ENCODE measurements at places on chromosomes 2 and 18.
A peak's percentile ranks its signal among the peaks of the same experiment; 100 is the strongest.

DNA sequence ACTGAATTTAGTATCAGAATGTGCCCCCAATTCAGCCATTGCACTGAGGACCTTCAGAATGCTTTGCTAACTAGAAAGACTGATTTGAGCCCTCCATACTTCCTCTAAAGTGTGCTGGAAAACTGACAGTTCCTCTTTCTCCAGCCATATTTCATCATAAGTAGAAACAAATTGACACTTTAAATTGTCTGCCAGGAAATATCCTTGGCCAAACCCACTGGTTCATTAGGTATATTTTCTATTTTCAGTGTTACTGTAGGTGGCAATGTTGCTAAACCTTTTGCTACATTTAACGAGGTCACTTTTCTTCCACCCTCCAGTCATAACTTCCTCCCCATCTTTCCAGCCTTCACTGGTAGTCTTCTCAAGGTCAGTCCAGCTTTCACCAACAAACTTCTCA is 21.5 kb downstream of the SP5 start:
- DNase-seq: no peak
- no peaks in the 10 kb centered on the region for H3K36me3 ChIP-seq
- peaks cover 23% of the 10 kb centered on the region for H3K4me1 ChIP-seq
- H3K4me3 ChIP-seq: no peak overlapping the region
- no peak overlapping the region for H3K27ac ChIP-seq

DNA sequence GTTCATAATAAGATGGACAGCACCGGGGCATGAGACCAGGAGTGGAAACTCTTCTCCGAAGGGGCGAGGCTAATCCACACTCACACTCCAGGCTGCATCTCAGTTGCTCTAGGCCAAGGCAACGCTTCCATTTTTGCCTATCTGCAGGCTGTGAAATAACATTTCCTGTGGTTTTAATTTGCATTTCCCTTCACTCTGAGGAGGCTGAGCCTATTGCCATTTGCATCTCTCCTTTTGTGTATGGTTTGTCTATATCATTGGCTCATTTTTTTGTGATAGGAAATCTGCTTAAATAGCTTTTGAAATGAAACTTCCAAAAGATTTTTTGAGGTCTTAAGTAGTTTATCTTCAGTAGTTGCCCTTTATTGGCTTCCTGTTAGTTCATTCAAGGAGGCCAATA is 57.6 kb downstream of the TPGS2 start:
- no peak for DNase-seq
- no peak overlapping the region for H3K4me3 ChIP-seq
- H3K36me3 ChIP-seq: no peaks in the 10 kb centered on the region
- H3K27ac ChIP-seq: no peak overlapping the region

DNA sequence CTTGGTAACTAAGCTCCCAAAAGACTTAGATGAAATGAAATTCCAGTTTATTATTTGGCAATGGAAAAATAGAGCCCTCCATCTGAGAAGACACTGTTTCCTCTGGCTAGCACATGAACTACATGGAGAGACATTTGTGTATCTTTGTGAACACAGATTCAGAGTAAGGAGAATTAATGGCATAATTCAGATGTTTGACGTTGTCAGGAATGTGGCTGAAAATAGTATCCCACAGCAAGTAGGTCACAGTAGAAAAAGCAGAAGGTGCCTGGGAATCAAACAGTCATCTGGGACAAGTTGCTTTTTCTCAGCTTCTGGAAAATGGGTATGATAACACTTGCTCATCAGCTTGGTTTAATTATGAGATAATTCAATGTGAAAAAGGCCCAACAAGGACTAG is 288.6 kb downstream of the PTPRM start:
- DNase-seq: no peak
- H3K4me1 ChIP-seq: peaks cover 26% of the 10 kb centered on the region
- H3K4me3 ChIP-seq: no peak overlapping the region
- no peaks in the 10 kb centered on the region for H3K36me3 ChIP-seq

DNA sequence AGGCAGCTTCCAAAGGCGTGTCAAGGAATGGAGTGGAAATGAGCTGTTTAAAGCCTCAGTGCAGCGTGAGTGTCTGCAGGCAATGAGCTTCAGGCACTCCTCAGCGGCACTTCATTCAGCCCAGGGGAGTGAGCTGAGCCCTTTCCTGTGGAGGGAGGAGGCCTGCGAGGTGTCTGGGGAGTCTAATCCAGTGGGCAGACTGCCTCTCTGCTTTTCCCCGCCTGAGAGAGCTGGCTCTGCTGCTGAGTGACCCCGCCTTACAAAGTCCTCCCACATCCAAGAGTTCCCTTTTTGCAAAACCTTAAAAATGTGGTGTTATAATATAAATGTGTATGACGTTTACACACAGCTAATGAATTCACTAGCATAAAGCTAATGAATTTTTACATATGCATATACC is 7.0 kb upstream of the LDLRAD4 start:
- H3K36me3 ChIP-seq: no peaks in the 10 kb centered on the region
- DNase-seq: no peak
- no peaks in the 10 kb centered on the region for H3K4me1 ChIP-seq

DNA sequence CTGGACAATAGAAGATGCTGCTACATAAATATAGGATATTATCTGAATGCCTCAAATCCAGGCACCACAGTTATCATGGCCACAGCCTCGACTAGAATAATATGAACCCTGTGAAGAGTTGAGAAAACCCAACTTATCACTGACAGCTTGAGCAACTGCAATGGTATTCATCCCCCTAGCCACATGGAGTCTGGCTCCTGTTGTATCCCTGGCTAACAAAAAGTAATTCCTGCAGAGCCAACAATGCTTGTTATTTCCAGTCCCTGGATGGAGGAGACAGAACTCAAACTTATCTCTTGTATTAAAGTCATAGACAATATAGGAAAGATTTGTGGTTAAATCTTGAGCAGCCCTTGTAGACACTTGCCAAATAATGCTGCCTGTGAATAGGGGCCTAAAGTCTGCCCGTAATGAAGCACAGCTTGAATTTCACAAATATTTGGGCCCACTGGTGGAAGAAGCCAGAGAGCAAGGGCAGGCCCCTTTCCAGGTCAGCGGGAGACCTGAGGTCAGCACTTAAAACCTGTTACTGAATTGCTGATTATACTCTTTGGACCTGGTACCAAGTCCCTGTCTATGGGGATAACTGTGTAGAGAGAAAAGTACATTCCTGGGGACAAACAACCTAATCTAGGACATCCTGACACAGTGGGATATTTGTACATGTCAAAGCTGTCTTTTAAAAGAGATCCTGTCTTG is 28.4 kb upstream of the SUCLG1 start:
- no peaks in the 10 kb centered on the region for H3K36me3 ChIP-seq
- DNase-seq: no peak
- H3K4me3 ChIP-seq: no peak overlapping the region
- peaks cover 24% of the 10 kb centered on the region for H3K4me1 ChIP-seq

- no peak overlapping the region for H3K27ac ChIP-seq
- H3K4me1 ChIP-seq: peaks cover 53% of the 10 kb centered on the region
- no peak overlapping the region for H3K4me3 ChIP-seq
- no peak for DNase-seq
Measured at GRCh38 chr2:209642146-209642820, 129.3 kb upstream of the UNC80 start.

DNA sequence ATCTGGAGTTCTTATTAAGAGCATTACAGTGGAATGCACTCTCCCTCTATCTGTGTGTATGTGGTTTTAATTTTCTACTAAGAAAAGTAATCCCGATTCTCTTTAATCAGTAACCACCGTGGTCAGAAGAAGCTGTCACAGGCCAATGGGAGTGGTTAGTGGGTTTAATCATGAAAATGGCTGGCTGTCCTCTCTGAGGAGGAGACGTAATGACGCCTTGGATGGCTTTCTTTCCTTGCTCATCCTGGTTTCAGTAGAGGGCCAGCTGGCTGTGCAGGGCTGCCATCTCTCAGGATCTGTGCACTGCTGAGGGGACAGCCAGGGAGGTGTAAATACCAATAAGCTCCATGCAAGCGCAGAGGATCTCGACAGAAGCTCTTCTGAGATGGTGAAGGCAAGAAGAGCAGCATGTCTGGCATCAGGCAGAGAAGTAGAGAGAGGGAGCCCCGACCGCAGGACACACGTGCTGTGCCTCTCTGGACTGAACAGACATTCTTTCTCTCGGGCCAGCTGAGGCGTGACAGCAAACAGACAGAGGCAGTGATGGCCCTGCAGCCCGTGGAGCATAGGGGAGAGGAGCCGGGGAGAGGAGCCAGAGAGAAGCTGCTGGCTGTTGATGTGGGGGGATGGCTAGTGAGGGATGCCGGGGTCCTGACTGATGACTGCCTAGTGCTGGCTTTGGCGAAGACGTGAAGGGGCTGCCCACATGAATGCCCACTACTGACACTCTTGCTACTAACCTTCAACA is 65.1 kb upstream of the DAPL1 start:
- H3K4me1 ChIP-seq: peaks cover 16% of the 10 kb centered on the region
- no peak overlapping the region for H3K4me3 ChIP-seq
- DNase-seq: no peak
- H3K36me3 ChIP-seq: no peaks in the 10 kb centered on the region

DNA sequence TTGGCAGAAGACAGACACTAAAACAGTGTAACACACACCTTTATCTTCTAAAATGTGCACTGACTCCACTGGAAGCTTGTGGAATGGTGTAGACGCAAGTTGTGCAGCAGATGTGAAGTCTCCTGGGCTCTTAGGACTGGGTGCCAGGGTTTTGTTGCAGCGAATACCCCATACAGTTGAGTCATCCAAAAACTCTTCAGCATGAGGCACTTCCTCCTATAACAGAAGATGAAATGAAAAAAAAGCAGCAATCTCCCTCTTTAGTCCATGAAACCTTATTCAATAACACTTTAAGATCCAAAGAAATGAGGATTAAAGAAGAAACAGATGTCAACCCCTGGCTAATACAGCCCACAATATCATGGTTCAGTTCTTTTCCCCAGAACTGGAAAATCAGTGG is 22.2 kb downstream of the BUB1 start:
- no peaks in the 10 kb centered on the region for H3K27me3 ChIP-seq
- H3K27ac ChIP-seq: no peak overlapping the region
- H3K4me1 ChIP-seq: peaks cover 29% of the 10 kb centered on the region
- DNase-seq: no peak

GRCh38 chr2:236587861-236588815 is 18.5 kb downstream of the ACKR3 start:
- DNase-seq: no peak
- no peak overlapping the region for H3K27ac ChIP-seq
- no peaks in the 10 kb centered on the region for H3K27me3 ChIP-seq
- H3K36me3 ChIP-seq: no peaks in the 10 kb centered on the region

- no peak overlapping the region for H3K4me3 ChIP-seq
- no peak for DNase-seq
- no peak overlapping the region for H3K27ac ChIP-seq
- no peaks in the 10 kb centered on the region for H3K27me3 ChIP-seq
- H3K4me1 ChIP-seq: peaks cover 11% of the 10 kb centered on the region
Measured at GRCh38 chr2:152309352-152310214, 25.4 kb upstream of the FMNL2 start.

DNA sequence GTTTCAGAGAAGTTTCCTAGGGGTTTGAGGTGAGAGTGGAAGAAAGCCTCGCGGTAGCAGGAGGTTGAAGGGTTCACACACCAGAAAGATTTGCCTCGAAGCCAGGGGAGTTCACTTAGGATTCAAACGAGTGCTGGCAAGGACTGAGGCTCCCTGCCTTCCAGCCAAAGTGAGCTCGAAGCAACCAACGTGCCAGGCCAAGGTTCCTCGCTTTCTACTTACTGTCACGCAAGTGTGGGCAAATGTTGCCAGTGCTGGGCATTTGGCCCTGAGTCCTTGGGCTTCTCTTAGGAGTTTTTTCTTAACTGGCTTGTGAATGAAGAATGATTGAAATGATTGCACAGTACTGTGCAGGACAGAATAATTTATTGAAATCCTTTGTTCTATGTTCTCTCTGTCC is 53.6 kb downstream of the TMEM178A start:
- peaks cover 35% of the 10 kb centered on the region for H3K27me3 ChIP-seq
- no peaks in the 10 kb centered on the region for H3K4me1 ChIP-seq
- no peak overlapping the region for H3K27ac ChIP-seq
- no peaks in the 10 kb centered on the region for H3K36me3 ChIP-seq
- no peak for DNase-seq
- no peak overlapping the region for H3K4me3 ChIP-seq

DNA sequence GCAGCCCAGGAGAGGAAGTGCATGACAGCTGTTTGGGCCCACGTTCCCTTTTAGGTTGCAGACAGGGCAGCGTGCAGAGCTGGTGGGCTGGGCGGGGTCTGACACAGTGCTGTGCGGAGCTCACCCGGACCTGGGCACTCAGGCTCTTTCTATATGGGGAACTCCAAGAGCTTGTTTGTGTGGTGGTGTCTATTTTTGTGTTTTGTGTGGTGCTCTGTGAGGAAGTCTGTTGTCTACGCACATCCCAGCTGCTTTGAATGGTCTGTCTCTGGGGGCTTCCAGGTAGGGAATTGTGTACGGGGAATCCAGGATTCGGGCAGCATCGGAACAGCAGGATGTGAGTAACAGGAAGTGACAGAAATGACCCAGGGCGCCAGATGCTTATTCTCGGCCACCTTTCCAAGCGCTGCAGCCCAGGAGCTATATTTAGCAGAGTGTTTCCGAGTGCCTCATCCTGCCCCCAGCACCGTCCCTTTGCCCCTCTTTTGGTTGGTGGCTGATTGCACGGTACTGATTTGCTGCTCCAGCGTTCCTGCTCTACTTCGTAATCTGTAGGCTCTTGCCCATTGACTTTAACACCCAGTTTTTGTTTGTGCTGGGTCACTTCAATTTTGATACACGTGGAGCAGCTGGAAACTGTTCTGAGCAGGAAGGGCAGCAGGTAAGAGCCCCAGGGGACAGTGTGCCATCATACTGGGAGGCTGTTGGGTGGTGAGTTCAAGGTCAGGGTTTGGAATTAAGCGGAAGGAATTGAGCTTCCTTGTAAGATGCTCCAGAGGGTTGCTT is 64.7 kb downstream of the DGKD start:
- no peak overlapping the region for H3K4me3 ChIP-seq
- peaks cover 15% of the 10 kb centered on the region for H3K36me3 ChIP-seq
- DNase-seq: no peak
- H3K4me1 ChIP-seq: peaks cover 53% of the 10 kb centered on the region
- no peaks in the 10 kb centered on the region for H3K27me3 ChIP-seq
- H3K27ac ChIP-seq: peak overlapping the region; percentile 3

DNA sequence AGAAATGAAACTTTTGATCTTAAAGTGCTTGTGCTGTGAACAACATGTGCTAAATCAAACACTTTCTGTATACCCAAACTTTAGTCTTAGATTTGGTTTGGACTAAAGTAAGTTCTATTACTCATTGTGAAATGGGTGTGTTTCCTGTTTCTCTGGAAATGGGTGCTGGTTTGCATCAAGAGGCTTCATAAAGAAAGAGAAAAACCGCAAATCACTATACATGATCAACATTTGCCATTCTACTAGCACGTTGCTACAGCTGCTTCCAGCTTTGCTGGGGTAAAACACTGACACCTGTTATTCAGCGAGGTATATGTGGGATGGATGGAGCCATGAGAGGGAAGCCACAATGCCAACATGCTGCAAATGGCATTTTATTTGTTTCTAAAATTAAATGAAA is 547.0 kb upstream of the ACVR2A start:
- H3K36me3 ChIP-seq: no peaks in the 10 kb centered on the region
- no peaks in the 10 kb centered on the region for H3K27me3 ChIP-seq
- H3K27ac ChIP-seq: no peak overlapping the region
- peaks cover 15% of the 10 kb centered on the region for H3K4me1 ChIP-seq
- no peak overlapping the region for H3K4me3 ChIP-seq

All from Calu3 (cell line).